ENCODE measurements at places on chromosomes 6 and 20. TPM values are rescaled to one million over a fixed set of nuclear protein-coding genes. Genes with fewer than 3 reads are reported as not detected.

The MUC22 gene
- total RNA-seq, result 0.05 TPM

The CNR1 gene
- 6.2 TPM for total RNA-seq

The TREM1 gene
- total RNA-seq, result not detected

The ZFP57 gene
- 0.16 TPM for total RNA-seq

The BEND6 gene
- 0.15 TPM for total RNA-seq

The DYNLT2 gene
- total RNA-seq, result 0.29 TPM

The PRRC2A gene
- total RNA-seq, result 64.1 TPM

The PGC gene
- not detected for total RNA-seq

The ADAM33 gene
- total RNA-seq, result 3.2 TPM

The SMPDL3A gene
- total RNA-seq, result 37.1 TPM

The CYP21A2 gene
- total RNA-seq, result 0.16 TPM

The PPIL6 gene
- 1.5 TPM for total RNA-seq

The CENPW gene
- total RNA-seq, result 1.6 TPM

The TRIM40 gene
- total RNA-seq, result not detected

The MTG2 gene
- 32.0 TPM for total RNA-seq

The PAX1 gene
- not detected for total RNA-seq

The TBXT gene
- total RNA-seq, result not detected

The LIN28B gene
- total RNA-seq, result not detected

The MYCT1 gene
- total RNA-seq, result 8.0 TPM

The VGLL2 gene
- total RNA-seq, result 4.9 TPM

The SRSF12 gene
- not detected for total RNA-seq

The WFDC2 gene
- not detected for total RNA-seq

The OPN5 gene
- total RNA-seq, result not detected

The ABCC10 gene
- total RNA-seq, result 11.8 TPM

The CFAP61 gene
- 94.8 TPM for total RNA-seq

The CCN5 gene
- 65.3 TPM for total RNA-seq

The GRIK2 gene
- total RNA-seq, result 5.1 TPM

The CYP39A1 gene
- 0.24 TPM for total RNA-seq

The CTCFL gene
- not detected for total RNA-seq

Data from gastrocnemius medialis (tissue), 4 donors.